Left cardiac atrium (tissue), 4 donors: ENCODE measurements at places on chromosomes 11 and 22.

GRCh38 chr11:74306435-74307175 is 4.8 kb downstream of the P4HA3 start:
- no peak for DNase-seq

GRCh38 chr22:44889255-44889878 is 120.4 kb downstream of the PHF21B start:
- no peak for DNase-seq

DNA sequence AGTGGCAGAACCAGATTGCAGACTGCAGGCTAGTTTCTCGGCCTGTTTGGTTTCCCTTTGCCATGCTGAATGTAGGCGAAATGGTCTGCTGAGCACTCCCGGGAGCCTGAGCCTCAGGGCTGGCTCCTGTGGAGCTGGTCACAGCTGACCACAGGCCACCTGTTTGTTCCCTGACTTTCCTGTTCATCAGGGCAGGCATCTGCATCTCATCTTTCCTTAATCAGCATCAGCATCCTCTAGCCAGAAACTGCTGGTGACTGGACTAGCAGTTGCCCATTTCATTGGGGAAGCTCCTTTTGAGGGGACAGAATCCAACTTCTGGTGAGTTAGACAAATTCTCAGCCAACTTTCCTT is 20.2 kb upstream of the C11orf96 start:
- no peak for DNase-seq

GRCh38 chr11:127506126-127506525 is 505.6 kb upstream of the KIRREL3 start:
- DNase-seq = no peak
